T-helper 1 cell (primary cell): ENCODE measurements at places on chromosomes 5 and 9.
A peak's percentile ranks its signal among the peaks of the same experiment; 100 is the strongest.

GRCh38 chr9:79667817-79668436 is 96.2 kb downstream of the TLE4 start:
- no peak for DNase-seq

GRCh38 chr5:57513785-57514184 is 31.2 kb upstream of the ACTBL2 start:
- no peak for DNase-seq

- peak; percentile 55 for DNase-seq
These were observed 44.8 kb downstream of the PARP8 start for GRCh38 chr5:50711280-50711679.

DNA sequence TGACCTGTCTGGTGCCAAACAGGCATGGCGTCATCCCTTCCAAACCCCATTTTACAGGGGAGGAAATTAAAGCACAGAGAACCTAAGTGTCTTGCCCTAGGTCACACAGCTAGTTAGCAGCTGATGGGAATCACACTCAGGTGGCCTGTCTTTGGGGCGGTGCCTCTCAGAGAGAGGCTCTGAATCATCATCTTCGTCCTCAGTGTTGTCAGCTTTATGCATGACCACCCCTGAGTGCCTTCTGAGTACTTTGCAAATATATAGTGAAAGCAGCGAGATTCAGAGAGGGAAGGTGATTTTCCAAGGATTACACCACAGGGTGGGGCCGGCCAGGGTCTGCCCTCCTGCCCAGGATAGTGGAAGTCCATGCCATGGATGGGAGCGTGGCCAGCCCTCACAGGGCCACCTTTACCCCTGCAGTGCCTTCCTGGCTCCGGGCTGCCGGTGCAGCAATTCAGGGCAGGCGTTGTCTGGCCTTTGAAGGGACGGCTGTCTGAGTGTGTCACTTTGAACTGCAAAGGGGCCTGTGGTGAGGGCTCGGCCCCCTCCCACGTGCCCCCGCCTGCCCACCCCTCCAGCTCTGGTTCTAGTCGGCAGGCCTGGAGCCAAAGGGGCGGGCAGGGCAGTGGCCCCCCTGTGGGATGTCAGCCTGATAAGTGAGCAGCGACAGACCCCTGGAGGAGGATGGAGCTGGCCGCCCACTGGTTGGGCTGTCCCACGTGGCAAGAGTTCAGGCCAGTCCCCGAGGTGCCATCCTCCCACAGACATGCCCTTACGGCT is 16.9 kb downstream of the LMX1B start:
- no peak for DNase-seq

DNA sequence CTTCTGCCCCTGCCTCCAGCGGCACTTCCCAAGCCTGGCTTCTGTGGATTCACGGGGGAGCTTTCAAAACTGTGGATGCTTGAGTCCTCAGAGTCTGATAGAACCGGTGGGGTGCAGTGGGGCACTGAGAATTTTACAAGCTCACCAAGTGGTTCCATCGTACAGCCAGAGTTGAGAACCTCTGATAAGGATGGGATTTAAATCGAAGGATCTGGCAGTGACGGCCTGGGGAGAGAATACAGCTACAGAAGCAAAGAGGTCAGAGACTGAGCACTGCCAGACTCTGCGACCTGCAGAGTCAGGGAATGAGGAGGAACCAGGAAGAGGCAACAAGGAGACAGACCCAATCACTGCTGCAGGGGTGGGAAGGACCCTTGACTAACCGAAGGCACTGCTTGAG is 124.6 kb upstream of the BOD1 start:
- DNase-seq, result no peak
